ENCODE measurements at places on chromosomes 16 and 17.

GRCh38 chr17:28416703-28417311 is 10.8 kb upstream of the SLC46A1 start:
- DNase-seq: no peak

DNA sequence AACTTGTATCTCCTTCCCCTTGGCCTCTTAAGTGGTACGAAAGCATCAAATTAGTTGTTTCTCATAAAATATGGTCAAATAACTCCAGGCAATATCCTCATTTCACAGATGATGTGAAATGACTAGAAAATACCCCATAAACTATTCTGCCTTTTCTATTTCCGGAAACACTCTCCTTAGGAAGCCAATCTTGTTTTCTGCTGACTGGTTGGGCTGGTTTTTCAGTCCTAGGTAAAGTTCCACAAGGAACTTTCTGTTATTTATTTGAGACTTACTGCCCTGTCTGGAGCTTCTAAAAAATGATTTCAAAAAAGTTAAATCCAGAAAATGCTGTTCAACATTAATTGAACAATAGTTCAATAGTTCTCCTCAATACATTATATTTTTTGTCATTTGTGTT is 7.3 kb downstream of the MYOCD start:
- no peak for DNase-seq

DNA sequence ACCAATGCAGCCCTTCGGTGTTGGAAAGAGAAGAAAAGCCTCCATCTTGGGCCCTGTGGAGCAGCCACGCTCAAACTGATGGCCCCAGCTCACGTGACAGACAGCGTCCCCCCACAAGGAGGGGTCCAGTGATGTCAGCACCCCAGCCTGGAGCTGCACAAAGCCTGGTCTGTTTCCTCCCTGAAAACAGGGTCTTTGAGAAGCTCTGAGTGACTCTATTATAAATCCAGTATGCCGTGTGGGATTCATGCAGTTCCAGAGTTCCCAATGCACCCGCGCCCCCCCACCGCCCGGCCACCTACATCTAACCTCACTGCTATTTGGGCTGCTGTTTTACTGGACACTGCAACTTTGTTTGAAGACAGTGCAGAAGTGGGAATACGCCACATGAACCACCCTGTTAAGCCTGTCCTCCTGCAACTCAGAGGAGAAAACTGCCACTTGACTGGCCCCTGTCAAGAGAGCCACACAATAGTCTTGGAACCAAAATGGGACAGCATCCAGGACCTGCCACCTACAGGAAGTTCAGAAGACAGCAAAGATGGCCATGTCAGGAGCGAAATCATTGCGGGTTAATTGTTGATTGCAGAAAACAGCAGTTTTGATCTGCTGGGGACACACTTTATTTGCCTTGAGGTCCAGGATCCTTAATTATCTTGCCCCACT is 33.1 kb downstream of the PMP22 start:
- DNase-seq: peak; percentile 90

GRCh38 chr16:86044881-86045590 is 146.1 kb downstream of the IRF8 start:
- DNase-seq: no peak

DNA sequence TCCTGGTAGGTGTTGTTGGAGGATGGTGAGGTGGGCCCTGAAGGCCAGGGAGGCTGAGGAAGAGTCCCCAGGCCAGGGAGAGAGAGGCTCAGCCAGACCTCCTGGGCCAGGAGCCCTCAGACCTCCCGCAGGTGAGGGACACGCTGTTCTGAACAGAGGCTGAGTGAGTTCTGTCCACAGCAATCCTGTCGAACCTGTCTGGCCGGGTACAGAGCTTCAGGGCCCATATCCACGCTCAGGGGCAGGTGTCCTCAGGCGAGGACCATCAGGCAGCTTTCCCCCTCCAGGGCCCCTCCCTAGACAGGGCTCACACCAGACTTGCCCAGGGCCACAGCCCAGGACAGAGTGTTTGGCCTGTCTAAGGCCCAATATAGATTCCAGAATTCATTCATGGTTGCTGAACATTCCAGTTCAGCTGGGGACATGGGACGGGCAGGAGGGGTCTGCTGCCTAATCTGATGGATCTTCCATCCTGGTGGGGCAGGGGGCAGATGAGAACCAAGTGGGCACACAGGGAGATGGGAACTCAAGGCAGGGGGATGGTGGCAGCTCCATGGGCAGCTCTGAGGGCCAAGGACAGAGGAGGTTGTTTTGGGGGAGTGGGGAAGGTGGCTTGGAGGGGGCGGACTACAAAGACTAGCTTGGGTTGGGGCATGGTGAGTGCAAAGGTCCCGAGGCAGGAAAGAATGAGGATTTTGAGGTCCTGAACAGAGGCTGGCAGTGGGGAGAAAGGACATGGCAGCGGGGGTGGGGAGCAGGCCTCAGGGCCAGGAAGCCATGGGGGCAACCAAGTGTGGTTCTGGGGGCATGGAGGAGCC is 23.4 kb upstream of the MPRIP start:
- DNase-seq: no peak

DNA sequence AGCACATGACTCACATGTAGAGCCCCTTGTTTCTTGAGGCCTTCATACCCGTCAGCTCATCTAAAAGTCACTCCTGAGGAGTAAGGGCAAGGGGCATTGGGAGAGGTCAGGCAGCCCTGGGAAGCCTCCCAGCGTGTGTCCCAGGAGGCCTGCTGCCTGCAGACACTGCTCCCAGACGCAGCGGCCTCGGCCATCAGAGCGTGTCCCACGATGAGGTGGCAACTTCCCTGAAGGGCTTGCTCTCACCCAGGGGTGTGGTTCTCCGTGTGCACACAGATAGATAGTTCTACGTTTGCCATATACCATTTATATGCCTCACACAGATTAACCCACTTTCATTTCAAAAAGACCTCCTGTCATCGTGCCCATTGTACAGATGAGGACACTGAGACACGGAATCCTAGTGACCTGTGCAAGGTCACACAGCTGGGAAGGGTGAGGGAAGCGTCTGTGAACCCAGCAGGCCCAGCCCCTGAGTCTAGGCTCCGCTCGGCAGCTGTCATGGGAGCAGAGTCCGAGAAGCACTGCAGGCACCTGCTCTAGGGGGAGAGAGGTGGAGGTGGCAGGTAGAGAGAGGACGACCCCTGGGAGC is 8.3 kb downstream of the TUBB3 start:
- DNase-seq: no peak

DNA sequence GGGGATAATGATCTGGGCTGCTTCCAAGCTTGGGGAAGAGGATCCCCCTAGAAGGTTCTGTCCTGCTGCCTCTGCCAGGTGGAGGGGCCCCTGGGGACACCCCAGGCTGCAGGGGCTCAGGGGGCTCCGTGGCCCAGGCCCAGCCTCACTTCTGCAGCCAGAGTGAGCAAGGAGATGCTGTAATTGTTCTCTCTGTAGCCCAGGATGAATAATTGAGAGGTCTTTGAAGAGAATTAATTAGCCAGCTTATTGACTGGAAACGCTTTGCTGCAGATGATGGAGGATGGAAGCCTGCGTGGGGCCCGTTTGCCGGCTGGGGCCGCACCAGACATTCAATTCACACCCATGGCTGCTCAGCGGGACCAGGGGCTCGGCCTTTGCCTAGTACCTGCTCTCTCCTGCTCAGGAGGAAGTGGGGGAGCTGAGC is 38.5 kb downstream of the TMEM235 start:
- no peak for DNase-seq

GRCh38 chr17:21339011-21339410 is 37.1 kb upstream of the KCNJ12 start:
- no peak for DNase-seq

DNA sequence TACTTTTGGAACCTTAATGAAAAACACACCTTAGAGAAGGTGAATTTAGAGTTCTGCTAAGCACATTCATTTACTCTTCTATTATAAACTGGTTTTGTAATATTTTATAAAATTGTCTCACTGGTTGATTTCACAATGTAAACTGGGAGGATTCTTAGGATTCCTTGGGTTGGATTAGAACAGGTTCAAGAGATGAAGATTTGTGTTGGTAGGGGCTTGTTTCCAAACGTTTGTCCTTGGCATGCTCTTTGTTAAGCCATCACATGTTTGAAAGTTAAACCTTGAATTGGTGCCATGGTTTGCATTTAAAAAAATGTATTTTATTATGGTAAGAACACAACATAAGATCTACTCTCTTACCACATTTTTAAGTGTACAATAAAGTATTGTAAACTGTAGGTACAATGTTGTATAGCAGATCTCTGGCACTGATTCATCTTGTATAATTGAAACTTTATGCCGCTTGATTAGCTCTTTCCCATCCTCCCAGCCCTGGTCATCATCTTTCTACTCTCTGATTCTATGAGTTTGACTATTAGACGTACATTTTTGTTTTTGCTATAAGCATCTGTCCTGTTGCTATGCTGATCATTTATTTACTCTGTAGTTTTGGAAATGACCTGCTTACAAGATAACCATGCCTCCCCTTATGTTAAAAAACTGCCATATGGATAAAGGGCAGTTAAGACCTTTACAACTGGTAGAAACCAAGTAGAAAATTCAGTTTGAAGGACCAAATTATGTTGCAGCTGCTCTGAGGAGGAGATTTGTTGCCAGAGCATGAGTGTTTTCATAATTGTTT is 9.6 kb downstream of the FTO start:
- DNase-seq: no peak

- no peak for DNase-seq
Observed at GRCh38 chr16:80447241-80447640, 93.6 kb upstream of the DYNLRB2 start.

GRCh38 chr17:1467898-1468492 is 12.0 kb upstream of the CRK start:
- no peak for DNase-seq

DNA sequence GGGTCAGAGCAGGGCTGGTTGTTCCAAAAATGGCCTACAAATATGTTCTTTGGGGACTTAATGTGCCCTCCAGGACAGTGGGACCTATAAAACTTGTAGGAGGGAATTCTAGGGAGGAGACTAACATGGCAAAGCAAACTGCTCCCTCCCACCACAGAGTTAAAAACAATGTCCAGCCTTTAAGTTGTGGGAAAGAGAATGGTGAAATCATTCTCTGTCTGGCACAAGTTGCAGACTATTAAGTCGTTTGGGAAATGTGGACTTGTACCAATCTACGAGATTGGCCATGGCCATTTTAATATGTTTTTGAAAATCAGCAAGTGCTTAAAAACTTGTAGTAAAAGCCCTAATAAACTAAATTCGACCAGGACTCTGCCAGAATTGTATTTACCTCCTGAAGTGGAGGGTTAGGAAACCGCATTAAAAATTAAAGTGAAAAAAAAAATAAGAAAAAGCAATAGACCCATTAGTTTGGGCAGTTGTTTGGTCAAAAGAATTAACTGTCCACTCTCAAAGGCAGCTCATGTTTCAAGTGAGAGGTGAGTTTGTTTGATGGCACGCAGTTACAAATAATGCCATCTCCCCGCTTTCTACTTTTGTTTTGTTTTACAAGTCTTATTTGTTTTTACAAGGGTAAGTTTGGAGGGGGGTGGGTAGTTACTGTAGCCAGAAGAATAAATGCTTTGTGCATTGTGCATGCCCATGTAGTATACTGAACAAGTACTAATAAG is 32.4 kb downstream of the ANKFN1 start:
- DNase-seq: no peak

DNA sequence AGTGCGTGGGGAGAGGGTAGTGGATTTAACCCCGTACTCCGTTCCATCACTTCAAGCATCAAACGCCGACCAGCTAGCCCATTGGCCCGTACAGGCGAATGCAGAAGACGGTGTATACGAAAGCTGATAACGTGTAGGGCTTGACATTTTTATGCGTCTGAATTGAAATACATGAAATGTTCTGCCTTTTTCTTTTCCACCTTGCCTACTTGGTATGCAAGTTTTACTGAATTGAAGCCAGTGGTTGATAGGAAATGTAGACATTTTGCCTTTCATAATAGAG is 834 bp upstream of the STAT3 start:
- DNase-seq: no peak

- DNase-seq: no peak
Observed at GRCh38 chr17:71989117-71989516, 131.7 kb upstream of the SOX9 start.

DNA sequence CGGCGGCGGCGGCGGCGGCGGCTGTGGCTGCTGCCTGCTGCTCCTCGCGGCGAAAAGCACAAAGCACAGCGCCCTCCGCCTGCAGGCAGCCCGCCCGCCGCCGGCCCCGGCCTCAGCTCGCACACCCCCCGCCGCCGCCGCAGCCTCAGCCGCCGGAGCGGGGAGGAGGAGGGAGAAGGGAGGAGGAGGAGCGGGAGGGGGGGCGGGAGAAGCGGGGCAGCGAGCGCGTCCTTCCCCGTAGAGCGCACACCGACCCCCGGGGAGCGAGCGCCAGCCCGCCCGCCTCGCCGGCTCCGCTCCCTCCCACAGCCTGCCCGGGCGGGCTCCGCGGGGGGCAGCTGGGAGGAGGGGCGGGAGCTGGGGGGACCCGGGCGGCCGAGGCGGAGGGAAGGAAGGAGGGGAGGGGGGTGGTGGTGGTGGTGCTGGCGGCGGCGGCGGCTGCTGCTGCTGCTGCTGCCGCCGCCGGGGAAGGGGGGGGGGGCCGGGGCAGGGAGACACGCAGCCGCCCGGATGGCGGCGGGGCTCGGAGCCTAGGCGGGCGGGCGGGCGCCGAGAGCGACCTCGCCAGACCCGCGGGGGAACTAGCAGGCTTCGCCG is at the start of gene UBTF:
Gene UBTF, minus strand, starts transcription at position 60 of the 597 bp plus-strand sequence. CDS start 1,446 bp downstream, outside the sequence.
- peak; percentile 73 for DNase-seq

DNA sequence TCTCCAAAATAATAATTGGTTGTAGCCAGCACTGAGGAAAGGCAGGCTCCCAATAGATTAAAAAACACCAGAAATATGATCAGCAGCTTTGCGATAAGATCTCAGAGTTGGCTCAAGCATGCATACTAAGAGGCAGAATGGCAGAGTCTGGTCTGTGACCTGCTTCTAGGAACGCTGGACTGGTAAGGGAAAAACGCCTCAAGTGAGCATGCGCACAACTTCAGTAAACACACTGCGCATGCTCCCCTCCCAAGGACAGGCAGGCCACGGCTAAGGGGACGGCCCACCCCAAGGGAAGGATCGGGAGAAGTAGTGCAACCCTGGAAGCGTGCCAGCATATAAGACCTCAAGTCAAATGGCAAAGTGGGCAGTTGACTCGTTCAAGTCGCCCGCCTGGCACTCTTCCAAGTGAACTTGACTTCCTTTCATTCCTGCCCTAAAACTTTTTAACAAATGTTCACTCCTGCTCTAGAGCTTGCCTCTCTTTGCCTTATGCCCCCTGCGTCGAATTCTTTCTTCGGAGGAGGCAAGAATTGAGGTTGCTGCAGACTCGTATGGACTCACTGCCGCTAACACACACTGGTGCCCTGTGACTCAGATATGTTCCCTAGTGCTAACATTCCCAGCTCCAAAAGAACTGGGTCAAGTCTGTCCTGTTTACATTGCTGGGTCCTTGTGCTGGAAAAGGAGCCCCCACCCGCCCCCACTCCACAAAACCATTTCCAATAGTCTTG is 22.4 kb upstream of the PRM1 start:
- no peak for DNase-seq

All from nucleus accumbens (tissue), 56 donors.